ENCODE measurements at places on chromosomes 3 and 15.
A peak's percentile ranks its signal among the peaks of the same experiment; 100 is the strongest.

DNA sequence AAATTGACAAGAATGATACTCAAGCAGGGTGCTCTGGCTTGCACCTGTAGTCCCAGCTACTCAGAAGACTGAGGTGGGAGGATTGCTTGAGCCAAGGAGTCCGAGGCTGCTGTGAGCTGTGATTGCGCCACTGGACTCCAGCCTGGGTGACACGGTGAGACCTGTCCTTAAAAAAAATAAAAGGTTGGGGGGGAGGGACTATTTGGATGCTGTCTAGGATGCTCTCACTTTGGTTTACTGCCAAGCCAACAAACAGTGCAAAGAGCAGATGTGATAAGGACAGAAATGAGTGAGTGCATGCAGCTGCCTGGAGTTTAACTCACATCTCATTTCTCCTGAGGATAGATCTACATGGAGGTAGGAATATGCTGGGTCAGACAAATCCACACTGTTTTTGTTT is 130.0 kb downstream of the FRMD4B start:
- DNase-seq, result no peak

DNA sequence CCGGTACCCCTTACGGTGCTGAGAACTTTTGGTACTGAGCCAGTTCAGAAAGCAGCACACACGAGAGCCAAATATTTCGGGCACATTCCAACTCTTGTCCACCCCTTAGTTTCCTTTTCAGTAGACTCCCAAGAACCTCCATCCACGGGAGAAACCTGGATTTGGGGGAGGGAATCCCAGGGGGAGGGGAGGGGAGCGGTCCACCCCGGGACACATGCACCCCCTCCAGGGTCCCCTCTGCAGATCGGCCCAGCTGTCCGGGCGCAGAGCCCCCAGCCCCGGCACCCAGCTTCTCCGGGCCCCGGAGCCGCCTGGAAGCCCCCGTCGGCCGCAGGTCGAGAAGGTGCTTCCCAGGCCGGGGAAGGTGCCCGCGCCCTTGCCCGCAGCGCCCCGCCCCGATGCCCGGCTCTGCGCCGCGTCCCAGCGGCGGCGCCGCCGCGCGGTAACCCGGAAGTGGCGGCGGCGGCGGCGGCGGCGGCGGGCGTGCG is 455 bp upstream of the ABHD17C start:
- DNase-seq, result peak; percentile 55

DNA sequence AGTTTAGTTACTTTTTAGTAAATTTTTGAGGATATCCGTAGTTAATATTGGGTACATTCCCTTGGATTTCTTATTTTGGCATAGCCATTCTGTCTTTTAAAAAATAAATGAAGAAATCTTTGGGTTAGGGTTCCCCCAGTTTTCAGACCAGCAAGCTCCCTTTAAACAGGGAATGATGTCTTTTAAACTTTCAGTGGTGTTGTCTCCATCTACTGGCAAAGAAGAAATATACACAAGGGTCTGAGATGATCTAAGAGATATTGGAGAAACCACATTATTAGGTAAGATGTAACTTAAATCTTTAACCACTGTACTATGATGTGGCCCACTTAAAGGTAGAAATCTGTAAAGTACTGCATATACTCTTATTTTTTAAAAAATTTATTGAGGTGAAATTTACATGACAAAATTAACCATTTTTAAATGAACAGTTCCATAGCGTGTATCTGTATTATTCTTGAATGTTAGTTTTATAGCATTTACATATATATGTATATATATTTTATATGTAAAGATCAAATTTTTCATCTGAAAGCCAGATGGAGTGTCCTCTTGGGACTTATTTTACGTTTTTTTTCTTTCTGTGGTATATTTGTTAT is 35.1 kb upstream of the EIF3J start:
- no peak for DNase-seq

- no peak for DNase-seq
Measured at GRCh38 chr3:143286392-143287010, 166.9 kb downstream of the CHST2 start.

- DNase-seq, result no peak
Measured at GRCh38 chr3:102074946-102075345, 225.6 kb downstream of the NFKBIZ start.

DNA sequence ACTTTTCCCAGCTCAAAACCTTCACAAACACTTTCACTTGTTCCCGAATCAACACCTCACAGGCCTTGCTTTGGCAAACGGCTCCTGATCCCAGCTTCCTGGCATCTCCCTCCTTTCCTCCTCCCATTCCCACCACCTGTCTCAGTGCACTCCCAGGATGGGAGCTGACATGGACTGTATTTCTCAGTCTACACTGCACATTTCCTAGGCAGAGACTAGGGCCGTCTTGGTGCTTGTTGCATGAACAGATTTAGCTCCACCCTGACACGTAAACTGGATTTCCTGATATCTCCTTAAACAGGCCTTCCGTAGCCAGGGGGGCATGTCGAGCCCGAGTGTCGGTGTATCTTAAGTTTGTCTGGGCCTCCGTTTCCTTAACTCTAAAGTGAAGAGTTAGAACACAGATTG is 790 bp upstream of the WHAMM start:
- no peak for DNase-seq

- no peak for DNase-seq
Measured at GRCh38 chr3:69290006-69290405, 95.9 kb downstream of the FRMD4B start.

DNA sequence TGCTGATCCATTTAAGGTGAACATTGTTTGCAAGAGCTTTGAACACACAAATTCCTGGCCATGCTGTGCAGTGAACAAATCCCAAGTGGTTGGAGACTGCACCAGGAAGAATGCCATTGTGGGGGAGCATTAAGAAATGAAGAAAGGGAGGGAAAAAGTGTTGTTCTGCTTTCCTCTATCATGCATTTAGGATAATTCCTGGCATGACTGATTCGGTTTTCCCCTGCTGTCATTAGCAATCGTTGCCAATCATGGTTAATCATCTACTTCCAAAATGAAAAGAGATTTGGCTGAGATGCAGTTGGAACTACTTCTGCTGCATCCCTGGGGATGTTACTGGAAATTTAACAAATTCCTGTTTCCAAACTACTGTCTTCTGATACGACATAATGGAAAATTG is 73.7 kb upstream of the ZPLD1 start:
- DNase-seq, result no peak

GRCh38 chr3:178385280-178385952 is 150.8 kb upstream of the KCNMB2 start:
- DNase-seq, result no peak

DNA sequence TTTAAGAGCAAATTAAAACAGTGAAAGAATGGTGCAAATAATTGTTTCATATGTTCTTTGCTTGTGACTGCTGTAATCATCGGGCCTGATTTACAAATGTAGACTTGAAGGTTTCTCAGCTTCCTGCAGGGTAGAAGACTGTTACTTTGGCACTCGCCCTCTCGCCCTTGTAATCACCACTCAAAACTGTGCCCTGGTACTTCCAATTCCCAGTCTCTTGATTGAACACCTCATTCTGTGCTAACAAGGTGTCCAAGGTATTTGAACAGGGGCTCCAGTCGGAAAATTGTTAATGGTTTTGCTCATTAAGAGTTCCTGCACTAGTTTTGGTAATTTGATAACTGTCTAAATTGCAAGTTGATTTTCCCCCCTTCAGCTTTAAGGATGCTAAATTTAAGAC is 209.5 kb downstream of the ZIC1 start:
- DNase-seq, result no peak

GRCh38 chr15:97991972-97992541 is 31.6 kb downstream of the ARRDC4 start:
- no peak for DNase-seq

GRCh38 chr3:59884409-59884808 is 834.6 kb upstream of the CFAP20DC start:
- DNase-seq, result no peak

DNA sequence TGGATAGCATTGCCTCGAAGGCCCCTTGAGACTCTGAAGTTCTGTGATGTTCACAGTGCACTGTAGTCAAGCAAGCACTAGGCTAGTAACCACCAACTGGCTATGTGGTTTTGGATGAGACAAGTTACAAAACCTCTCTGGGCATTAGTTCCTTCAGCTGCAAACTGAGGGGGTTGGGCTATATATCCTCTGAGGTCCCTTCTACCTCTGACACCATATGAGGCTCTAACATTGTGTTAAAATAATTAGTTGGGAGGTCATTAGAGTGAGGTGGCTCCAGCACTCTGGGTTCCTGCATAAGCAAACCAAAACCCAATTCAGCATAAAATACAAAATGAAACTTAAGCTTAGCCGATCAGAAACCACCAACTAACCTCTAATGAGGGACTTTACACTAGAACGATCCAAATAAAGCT is 209.5 kb upstream of the LRRN1 start:
- no peak for DNase-seq

- DNase-seq, result no peak
Measured at GRCh38 chr15:69735121-69735520, 282.5 kb downstream of the RPLP1 start.

DNA sequence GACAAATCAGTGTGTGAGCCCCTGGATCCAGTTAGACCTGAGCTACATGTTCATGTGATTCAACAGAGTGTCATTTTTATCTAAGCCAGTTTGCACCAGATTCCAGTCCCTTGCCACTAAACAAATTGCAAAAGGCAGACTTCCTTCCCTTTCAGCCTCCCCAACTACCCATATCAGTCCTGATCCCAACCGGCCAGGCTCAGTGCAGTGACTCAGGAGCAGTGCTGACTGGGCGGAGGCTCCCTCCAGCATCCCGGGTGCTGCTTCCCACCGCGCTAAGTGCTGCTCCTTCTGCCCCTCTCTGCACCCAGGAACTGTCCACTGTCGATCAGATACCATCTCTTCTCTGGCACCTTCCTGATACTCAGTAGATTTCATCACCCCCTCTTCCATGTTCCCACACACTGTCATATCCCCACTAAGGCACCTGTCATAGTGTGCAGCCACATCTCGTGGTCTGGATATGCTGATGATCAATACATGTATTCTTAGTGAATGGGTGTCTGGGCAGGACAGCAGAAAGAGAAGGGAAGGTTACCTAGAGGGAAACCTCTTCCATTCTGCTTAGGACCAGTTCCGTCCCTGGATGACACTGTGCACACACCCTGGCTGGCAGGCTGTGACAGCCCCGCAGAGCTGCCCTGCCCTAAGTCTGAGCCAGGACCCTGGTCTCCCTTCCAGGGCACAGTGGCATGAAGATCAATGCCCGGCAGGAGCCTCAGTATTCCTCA is 108.8 kb upstream of the RAD18 start:
- no peak for DNase-seq
